T-cell (primary cell): ENCODE measurements at places on chromosomes 3 and 15. TPM values are rescaled to one million over a fixed set of nuclear protein-coding genes. Genes with fewer than 3 reads are reported as not detected.

GRCh38 chr3:37696661-37697060 lies 165.0 kb upstream of the CTDSPL start:
- DNase-seq: no peak

- no peak for DNase-seq
Measured at GRCh38 chr15:91476861-91477260, 376.6 kb upstream of the SLCO3A1 start.

GRCh38 chr3:30098653-30099455 lies 507.5 kb upstream of the TGFBR2 start:
- DNase-seq: no peak

- DNase-seq: no peak
Measured at GRCh38 chr15:35566991-35567390, 21.0 kb upstream of the DPH6 start.

GRCh38 chr15:82871832-82872484 lies 62.5 kb downstream of the WHAMM start:
- no peak for DNase-seq

- peak; percentile 36 for DNase-seq
Measured at GRCh38 chr15:76057332-76058000, 2.3 kb upstream of the TMEM266 start.

Gene SCAANT1
- total RNA-seq: not detected
